Stimulated activated CD4-positive, alpha-beta T cell treated with anti-CD3 and anti-CD28 coated beads, TNF-alpha, amount 100 ng/mL, for 1 hour (primary cell): ENCODE measurements at places on chromosomes 4 and X.

GRCh38 chr4:18381186-18381585 lies 359.6 kb upstream of the LCORL start:
- DNase-seq = no peak

DNA sequence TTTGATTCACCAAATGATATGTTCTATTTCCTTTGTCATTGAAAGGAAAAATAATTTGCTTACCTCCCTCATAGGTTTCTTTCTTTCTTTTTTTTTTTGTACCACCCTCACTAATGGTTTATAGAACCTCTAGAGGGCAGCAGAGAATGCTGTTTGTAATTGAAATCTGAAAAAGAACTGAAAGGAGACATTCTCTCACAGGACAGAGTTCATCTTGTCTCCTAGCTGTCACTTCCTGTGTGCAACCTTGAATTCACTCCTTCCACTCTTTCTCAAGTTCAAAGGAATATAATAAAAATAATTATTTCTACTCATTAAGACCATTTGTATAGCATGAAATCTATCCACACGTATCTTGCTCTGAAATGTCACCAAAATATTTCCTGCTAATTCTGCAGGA lies 51.0 kb downstream of the GUCY1B1 start:
- DNase-seq = no peak

GRCh38 chr4:53844133-53844532 lies 220.3 kb downstream of the CHIC2 start:
- no peak for DNase-seq

DNA sequence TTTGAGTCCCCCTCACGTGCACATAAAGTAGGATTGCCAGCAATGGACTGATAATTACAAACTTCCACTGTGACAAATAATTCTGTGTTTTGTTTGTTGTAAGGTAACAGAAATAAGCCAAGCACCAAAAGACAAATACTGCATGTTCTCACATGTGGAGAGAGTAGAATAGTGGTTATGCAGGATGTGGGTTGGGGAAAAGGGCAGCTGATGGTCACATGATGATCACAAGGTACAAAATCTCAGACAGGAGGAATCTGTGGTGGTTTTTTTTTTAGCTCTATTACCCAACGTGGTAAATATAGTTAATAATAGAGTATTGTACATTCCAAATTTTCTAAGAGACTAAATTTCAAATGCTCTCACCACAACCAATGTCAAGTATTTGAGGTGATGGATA lies 182.3 kb downstream of the BANK1 start:
- no peak for DNase-seq

DNA sequence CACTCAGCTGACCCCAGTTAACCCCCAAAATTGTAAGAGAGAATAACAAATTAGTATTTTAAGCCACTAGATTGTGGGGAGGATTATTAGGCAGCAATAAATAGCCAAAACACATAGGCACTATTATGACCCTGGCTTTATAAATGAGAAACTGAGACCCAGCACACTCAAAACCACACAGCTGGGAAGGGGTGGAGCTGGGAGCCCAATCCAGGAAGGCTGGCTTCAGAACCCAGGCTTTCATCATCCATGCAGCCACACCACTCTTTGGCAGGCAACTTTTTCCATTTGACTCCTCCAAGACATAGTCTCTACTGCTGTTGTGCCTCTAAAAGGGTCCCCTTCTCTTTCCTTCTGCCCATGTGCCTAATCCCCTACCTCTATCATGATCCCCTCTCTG lies 253.8 kb downstream of the DHX15 start:
- DNase-seq = no peak

- DNase-seq = no peak
Measured at GRCh38 chr4:60656171-60656570, 544.0 kb upstream of the ADGRL3 start.

- DNase-seq = no peak
Measured at GRCh38 chr4:108774809-108775530, 12.1 kb upstream of the ETNPPL start.

GRCh38 chr4:115272185-115272584 lies 158.8 kb upstream of the NDST4 start:
- DNase-seq = no peak

DNA sequence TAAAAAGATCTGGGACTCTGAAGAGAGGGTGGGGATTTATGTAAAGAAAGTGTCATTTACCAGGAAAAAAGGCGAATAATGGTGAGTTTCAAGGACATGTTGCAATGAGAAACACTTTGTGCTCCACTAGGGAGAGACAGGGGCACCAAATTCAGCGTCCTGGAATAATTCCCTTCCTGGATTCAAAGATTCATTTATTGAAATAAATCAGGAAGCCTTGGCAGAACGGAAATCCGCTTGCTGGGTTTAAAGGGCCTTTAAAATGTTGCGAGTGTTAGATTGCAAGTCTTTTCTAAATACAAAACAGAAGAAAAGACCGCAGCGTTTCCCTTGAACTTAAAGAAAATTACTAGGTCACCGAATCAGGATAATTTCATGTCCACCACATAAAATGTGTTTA lies 3.8 kb upstream of the ZIC3 start:
- DNase-seq = no peak

DNA sequence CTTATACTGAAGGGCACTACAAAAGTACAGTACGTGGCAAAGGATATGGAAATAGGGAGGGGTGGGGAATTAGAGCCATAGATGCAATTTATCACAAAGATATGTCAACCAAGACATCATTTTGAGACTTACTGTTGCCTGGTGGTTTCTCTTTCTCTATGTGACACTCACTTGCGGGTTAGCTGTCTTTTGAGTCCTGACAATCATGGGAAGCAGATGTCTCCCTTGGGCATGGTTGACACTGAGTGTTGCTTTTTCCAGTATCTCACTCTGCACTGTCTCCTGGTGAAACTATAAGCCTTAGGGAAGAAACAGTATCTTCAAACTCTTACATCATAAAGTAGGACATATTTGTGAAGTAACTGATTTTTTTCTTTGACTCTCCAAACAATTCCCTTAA lies 383.5 kb upstream of the LCORL start:
- DNase-seq = no peak

DNA sequence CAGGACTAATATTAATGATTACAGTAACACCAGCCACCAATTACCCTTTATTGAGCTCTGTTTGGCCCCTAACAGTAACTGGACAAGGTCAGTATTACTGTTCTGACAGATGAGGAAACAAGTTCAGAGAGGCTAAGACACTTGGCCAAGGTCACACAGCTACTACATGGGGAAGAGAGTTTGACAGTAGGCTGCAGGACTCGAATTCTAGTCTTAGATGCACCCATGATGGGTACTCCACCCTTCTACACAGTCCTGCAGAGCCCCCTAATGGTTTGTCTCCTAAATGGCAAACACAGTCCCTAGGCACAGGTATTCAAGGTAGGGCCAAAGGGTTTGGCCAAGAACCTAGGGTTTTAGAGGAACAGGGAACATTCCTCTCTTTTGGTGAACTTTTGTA lies 93.9 kb downstream of the NSUN7 start:
- no peak for DNase-seq

DNA sequence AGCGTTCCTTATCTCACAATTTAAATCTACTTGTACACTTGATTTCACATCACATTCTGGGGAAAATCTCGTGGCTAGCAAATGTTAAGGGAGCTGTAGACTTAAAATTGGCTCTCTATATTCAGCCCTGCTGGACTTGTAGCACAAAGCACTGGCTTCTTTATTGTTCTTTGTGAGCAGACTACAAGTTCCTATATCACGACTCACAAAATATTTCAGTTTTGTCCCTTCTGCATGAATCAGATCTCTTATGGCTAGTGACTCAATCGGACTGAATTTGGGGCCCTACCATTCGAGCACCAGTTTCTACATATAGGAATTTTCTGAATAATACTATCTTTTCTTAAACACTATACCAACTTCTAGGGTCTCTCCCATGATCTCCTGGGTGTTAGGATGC lies 390.1 kb downstream of the ADAM29 start:
- DNase-seq = no peak

DNA sequence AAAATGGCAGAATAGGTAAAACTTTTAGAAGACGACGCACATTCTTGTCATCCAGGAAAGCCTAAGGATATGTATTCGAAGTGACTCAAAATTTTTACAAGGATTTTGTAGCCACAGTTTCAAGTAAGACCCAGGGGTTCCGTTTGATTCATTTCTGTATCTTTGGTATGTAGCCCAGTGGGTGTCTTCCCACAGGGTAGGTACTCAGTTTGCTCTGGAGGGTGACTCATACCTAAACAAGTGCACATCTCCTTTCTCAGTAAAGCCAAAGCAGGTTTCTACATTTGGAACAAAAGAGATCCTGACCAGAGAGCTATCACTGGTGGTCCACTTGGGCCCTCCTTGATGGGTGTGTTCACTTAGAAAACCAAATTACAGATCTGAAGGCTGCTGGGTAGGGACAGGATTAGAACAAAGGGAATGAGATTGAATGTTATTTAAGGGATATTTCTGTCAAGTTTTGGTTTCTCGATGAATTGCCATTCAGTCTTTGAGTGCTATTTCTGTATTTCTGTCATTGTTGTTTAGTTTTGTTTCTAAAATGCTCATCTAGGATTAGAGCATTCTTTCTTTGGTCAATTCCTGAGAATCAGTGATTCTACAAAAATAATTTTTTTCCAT lies 56.1 kb downstream of the PLS3 start:
- DNase-seq = no peak

GRCh38 chr4:147576084-147576483 lies 41.1 kb upstream of the TMEM184C start:
- DNase-seq = no peak

DNA sequence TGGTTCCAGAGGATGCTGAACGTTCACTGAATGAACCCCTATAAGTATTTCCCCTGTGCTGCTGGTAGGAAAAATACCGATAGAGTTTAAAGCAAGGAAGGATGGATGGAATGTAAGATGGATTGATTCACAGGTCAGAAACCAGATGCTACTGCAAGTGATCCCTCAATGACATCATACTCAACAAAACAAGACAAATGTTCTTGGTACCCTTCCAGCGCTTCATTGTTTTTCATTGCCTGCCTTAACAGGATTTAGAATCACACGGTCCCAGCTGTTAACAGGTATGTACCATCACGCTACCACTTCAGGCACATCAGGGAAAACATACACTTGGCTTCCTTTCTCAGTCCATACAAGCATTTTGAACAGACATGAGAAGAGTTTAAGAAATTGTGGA lies 118.1 kb upstream of the TLR3 start:
- DNase-seq = no peak

DNA sequence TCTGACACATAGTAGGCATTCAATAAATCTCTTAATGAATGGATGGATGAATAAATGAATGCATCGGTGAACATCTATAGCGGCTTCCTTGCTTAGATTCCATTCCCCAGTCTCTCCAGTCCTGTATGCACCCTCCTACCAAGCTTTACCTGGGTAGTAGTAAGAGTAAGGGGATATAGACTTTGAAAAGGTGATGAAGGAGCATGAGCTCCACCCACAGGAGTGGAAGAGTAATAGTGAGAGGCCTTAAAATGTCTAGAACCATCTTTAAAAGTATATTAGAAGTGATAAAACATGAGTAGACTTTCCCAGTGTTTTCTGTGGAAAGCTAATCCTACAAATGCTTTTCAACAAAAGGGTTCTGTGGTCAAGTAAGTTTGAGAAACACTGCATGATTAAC lies 35.5 kb upstream of the GPC3 start:
- DNase-seq = no peak

DNA sequence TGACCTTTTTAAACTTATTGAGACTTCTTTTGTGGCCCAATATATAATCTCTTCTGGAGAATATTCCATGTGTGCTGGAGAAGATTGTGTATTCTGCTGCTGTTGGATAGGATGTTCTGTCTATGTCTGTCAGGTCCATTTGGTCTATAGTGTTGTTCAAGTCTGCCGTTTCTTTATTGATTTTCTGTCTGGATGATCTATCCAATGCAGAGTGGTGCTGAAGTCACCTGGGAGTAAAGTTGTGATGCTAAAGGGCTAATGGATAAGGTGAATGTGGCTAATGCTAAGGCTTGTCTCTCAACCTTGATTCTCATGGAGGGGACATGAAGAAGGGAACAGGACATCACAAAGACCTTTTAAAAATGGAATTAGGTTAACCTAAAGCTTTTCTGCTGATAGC lies 72.0 kb upstream of the AP1S2 start:
- DNase-seq = no peak

DNA sequence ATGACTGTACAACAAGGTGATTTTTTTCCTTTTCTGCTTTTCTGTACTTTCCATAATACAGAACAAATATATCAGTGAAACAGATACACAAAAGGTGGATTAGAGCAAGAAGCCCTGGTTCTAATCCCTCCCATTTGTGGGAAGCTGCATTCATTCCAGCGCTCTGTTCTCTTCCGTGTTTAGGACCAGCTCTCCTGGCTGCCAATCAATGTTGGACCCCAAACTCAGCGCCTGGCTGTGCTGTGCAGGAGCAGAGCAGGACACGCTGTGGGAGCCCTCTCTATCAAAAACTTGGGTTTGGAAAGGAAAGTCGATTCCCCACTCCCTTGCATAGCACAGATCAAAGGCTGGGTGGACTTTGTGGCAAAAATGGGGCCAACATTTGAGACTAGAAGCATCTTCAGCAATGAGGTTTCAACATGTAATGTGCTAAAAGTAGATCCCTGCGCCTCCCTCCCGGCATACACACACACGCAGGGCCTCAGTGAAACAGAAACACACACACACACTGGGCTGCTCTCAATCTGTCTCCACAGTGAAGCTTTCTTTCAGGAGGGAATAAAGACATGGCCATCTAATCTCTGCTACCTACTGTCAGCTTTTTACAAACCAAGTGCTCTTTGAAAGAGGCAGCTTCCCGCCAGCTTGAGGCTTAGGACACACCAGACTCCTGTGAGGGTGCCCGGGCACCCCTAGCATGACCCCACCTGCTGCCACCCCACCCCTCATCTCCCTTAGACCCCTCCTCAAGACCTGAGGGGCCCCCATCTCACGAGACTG lies 12.2 kb downstream of the WDR1 start:
- DNase-seq = no peak

- DNase-seq = no peak
Measured at GRCh38 chrX:100931218-100931924, 2.7 kb upstream of the XKRX start.

DNA sequence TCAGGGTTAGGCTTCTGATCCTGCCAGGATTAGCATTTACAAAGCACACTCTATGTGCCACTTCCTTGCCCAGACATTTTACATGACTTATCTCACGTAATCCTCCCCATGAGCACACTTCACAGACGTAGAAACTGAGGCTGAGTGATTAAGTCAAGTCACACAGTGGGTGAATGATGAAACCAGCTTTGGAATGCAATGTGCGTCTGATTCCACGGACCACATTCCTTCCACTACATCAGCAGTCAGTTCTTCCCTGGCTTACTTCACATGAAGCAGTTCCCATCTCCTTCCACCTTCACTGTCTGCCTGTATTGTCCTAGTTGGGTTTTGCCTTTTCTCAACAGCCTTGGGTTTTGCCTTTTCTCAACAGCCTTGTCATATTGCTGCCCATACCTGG lies 134.3 kb upstream of the PPARGC1A start:
- DNase-seq = no peak

DNA sequence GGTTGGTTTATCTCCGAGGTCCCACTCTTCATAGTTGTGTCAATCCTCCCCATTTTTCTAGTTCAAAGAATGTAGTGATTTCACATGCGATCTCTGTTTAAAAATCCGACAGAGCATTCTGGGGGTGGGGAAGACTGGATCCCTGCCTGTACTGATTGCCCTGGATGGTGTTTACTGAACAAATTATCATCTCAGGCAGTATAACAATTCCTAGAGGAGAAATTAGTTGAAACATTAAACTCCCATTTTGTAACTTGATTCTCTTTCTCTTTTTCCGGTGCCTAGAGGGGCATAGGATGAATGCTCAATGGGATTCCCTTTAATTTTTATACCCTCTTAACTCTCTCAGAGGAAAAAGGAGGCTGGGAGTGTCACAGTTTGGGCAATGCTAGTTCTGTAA lies 10.0 kb upstream of the CWH43 start:
- DNase-seq = no peak
